ENCODE measurements at places on chromosomes 7 and 10.

DNA sequence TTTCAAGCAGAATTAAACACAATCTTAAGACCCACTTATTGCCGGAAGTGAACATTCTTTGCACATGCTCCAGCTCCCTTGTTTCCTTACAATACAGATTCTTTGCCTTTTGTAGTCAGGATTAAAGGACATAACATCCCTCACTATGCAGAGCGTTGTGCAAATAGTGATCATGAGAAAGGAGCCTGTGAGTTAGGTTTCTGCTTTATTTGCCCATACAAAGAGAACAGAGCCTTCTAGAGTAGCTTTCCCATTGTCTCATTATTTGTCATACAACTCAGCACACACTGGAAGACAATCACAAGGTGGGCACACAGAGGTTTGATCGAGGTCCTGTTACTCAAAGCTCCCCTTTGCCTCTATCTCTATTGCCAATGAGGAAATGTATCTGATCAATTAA, 48.2 kb upstream of the WDR11 start:
- DNase-seq, result no peak

DNA sequence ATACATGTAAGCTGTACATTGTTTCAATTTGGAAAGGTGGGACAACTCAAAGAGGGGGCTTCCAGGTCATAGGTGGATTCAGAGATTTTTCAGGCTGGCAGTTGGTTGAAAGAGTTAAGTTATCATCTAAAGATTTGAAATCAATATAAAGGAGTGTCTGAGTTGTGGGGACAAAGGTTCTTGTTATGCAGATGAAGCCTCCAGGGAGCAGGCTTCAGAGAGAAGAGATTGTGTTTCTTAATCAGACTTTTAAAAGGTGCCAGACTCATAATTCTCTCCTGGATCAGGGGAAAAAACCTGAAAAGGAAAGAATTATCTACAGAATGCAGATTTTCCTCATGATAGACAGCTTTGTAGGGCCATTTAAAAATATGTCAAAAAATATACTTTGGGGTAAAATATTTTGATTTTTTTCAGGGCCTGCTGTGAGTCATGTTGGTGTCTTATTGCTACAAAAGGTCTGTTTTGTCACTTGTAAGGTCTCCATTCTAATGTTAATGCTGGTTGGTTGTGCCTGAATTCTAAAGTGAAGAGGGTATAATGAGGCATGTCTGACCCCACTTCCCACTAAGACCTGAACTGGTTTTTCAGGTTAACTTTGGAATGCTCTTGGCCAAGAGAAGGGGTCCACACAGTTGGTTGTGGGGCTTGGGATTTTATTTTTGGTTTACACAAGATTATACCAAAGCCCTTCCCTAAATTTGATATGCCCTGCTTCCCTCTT, 52.7 kb upstream of the PRSS1 start:
- no peak for DNase-seq

DNA sequence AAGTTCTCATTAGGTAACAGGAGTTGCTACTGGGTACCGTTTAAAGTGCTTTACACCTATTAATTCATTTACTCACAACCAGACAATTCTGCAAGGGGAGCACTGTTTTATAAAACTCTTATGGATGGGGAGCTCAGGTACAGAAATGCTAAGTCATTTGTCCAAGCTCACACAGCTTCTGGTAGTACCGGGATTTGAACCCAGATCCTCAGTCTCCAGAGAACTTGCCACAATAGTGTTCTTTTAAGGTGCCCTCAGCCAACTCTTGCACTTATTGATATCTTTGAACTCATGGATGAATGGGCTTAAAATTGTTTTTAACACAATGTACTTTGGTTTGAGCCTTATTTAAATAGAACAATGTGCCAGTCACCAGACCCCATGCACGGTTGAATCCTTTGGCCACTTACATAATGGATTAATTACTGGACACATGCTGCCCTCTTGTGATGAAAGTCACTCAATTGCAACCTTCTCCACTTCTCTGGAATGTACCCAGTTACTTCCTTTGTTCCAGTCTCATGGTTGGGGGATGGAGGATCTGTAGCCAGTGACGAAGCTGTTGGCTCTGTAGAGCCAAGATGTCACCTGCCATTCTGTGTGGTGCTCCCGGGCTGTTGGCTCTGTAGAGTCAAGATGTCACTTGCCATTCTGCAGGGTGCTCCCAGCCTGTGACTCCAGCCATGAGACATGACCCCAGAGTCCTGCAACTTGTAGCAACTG, 65.6 kb downstream of the NOD1 start:
- peak; percentile 55 for DNase-seq

DNA sequence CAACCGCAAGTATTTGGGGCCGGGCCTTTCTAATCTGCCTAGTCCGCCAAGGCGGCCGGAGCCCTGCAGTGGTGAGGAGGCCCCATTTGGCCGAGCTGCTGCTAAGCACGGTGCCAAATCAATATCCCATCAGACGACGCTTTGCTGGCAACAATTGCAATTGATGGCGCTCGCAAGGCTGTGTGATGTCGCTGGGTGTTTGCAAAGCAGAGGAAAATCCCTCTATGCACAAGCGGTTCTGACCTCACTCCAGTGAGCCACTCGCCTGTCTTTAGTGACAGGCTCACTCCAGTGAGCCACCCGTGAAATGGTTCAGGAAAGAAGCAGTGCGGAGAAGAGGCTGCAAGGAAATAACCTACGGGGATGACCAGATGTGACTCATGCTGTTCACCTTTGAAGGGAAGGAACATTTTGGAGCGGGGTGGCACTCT, 18.3 kb upstream of the PDE1C start:
- DNase-seq, result no peak

- no peak for DNase-seq
Observed at GRCh38 chr10:29266641-29267040, 22.2 kb upstream of the LYZL1 start.

DNA sequence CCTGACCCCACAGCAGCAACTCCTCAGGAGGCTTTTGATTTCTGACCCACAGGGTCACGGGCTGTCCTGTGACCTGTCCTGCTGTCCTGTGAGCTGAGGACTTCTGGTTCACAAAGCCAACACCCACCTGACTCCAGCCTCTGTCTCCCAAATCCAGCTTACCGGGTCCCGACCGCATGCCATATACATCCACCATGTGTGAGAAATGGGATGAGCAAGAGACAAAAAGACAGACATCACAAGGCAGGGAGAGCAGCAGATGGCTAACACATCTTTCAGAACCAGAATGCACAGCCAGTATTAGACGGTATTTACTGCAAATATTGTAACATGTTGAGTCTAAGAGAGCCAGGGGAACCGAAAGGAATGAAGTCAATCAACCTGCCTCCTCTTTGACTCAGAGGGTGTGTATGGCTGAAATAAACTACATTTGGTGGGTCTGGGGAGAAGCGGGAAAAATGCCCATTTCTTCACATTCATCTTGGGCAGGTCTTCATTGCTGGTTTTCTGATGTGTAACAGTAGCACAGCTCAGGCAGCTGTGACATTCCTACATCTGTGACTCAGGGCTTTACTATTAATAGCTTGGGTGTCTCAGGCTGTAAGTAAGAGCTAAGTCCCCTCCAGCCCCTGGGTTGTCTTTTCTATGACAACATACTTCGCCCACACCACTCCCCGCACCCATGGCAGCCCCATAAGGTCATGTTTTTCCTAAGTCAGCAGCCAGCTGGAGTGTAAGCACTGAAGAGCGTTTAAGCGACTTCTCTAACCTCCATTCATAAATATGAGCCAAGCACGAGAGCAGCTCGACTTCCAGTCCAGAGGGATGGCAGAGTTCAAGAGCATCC, 25.0 kb downstream of the ABLIM1 start:
- DNase-seq, result no peak

GRCh38 chr10:81905161-81905560, 30.2 kb downstream of the NRG3 start:
- DNase-seq, result no peak

- DNase-seq, result no peak
Observed at GRCh38 chr10:62302760-62303159, 34.1 kb upstream of the RTKN2 start.

All from prostate gland (tissue), 2 donors.